ENCODE measurements at places on chromosomes 12 and 14.

GRCh38 chr14:82731526-82731925, 1197.9 kb upstream of the SEL1L start:
- DNase-seq, result no peak

GRCh38 chr12:131011165-131012079, 57.7 kb downstream of the ADGRD1 start:
- no peak for DNase-seq

- DNase-seq, result no peak
These were observed 98.7 kb upstream of the PLXNC1 start for GRCh38 chr12:94049718-94050117.

GRCh38 chr12:100574187-100575074, 947 bp downstream of the GAS2L3 start:
- DNase-seq, result no peak

GRCh38 chr14:30988509-30988908, 36.9 kb upstream of the AP4S1 start:
- no peak for DNase-seq

DNA sequence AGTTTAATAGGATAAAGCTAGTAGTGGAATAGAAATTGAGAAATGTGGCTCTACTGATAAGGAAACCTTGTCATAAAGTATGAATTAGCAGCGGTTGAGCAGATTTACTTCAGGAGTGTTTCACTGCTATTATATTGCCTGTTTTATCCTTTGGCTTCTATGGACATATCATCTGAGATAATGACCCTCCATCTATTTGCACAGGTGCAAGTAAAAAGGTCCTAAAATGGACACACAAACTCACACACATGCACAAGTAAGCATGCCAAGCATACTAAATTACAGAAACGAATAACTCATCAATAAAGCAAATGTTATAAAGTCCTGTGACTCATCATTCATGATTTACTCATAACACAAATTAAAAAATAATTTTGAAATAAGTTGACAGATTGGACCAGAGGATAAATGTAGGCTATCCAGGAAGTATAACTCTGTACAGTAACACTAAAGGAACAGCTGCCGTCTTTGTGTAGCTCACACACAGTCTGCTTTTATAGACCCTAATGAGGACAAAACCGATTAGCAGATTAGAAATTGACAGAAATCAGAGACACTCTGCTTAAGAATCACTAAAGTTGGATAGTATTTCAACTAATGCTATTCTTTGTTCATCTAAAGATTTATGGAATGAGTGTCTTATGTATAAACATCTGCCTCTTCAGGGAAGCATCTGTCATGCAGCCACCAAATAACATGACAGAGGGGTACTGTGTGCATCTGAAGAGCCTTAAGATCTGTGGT, 73.9 kb downstream of the SYT1 start:
- no peak for DNase-seq

GRCh38 chr14:72801381-72801812, 92.5 kb downstream of the DPF3 start:
- DNase-seq, result no peak

DNA sequence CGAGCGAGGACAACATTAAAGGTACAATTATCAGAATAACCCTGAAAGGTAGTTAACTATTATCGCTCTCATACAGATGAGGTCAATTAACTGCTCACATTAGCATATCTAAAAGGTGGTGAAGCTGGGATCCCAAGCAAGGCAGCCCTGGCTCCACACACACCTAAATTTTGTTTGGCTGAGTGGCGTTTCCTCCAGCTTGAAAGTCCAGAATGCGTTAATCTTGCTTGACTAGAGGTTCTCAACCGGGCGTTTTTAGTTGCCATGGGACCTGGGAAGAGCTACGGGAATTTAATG, 531 bp downstream of the DLGAP5 start:
- no peak for DNase-seq

DNA sequence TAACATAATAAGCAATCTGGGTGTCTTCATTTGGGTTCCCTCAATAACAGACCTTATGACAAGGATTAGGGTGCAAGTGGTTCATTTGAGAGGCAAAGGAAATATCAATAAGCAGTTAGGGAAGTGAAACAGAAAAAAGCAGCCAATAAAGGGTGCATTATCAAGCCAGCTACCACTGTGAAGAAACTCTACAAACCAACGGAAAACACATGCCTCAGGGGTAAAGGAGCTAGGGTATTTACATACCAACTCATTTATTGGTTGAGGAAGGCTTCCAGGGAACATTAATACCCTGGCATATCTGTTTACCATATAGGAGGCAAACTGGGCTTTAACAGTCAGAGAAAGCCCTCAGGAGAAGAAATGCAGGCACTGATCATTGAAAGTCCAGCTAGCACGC, 22.7 kb upstream of the IFNG-AS1 start:
- DNase-seq, result no peak

- DNase-seq, result no peak
These were observed 113.3 kb downstream of the PRKD1 start for GRCh38 chr14:29814156-29815015.
